EH (cell line): ENCODE measurements at places on chromosomes 2 and 18.
A peak's percentile ranks its signal among the peaks of the same experiment; 100 is the strongest.

- DNase-seq, result no peak
Observed at GRCh38 chr18:39302481-39302880, 1736.9 kb upstream of the CELF4 start.

GRCh38 chr2:168156661-168157060 is 90.7 kb downstream of the STK39 start:
- peak; percentile 95 for DNase-seq

DNA sequence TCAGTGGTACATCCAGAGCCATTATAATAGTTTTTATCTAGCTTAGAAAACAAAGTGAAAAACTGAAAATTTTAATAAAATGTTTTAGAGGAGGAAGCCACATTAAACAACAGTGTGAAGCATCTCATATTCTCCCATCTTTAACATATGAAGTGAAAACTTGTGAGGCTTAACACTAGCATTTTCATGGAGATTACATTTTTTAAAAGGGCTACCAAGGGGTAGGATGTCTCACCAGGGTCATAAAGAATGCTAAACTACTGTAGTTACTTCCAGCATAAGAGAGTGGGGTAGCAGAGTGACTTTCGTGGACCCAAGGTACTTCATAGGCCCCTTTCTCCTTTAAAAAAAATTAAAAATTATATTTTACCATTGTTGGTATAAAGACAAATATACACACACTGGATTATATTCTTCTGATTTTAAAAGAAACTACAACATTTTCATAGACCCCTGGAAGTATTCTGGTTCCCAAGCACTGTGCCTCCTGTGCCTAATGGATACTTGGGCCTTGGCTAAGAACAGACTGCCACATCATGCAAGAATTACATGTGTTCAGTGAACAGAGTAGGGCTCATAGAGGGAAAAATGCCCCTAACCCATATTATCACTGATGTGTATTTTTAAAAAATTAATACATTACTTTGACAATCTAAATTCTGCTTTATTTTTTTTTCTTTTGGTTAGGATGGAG is 148.4 kb downstream of the SLC39A10 start:
- DNase-seq, result no peak

GRCh38 chr18:9900699-9901098 is 13.1 kb upstream of the VAPA start:
- DNase-seq, result no peak

GRCh38 chr2:191038241-191038725 is 24.3 kb upstream of the STAT1 start:
- DNase-seq, result peak; percentile 83

GRCh38 chr2:40430776-40431599 is 20.9 kb downstream of the SLC8A1 start:
- no peak for DNase-seq

GRCh38 chr2:202096736-202097135 is 23.7 kb downstream of the KIAA2012 start:
- peak; percentile 32 for DNase-seq

GRCh38 chr2:70703900-70704549 is 64.0 kb downstream of the ADD2 start:
- DNase-seq, result peak; percentile 24
